ENCODE measurements at places on chromosomes 1 and 21.

- DNase-seq: peak; percentile 21
Measured at GRCh38 chr1:6235296-6235677, 477 bp downstream of the ICMT start.

DNA sequence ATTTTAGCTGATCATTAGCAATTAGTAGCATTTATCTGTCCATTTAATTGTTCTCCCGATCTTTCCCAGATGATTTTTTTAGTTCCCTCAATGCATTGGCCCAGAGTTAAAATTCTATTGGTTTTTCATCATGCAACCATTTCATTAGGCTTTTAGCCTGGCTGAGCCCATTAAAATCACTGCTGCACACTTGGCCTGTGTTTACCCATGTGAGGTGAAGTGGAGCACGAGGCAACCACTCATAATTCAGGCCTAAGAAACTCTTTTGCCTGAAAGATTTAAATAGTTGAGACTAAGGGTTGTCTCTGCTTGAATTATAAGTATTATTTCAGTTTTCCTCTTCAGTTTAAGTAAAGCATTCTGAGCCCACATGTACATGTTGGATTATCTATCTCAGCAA is 889.0 kb upstream of the ADGRL4 start:
- no peak for DNase-seq

GRCh38 chr1:215568299-215568692 is 1.2 kb downstream of the KCTD3 start:
- DNase-seq: no peak

DNA sequence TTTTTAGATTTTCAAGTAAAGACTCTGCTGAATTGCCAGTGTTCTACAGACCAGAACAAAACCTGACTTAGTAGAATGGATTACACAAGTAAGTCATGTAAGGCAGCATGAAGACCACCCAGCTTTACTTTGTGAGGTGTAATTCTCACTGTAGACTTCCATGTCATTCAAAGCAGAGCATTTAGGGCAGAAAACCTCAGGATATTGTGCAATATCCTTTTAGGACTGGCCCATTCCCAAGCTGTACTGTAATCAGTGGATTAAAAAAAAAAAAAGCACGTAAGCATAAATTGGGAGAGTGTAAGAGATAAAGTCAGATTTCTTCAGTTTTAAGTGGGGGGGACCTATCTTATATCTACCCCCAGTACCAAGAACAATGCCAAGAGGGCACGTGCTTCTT is 380.5 kb upstream of the PRMT6 start:
- no peak for DNase-seq

GRCh38 chr1:110515041-110515440 is 3.9 kb downstream of the KCNA10 start:
- no peak for DNase-seq

DNA sequence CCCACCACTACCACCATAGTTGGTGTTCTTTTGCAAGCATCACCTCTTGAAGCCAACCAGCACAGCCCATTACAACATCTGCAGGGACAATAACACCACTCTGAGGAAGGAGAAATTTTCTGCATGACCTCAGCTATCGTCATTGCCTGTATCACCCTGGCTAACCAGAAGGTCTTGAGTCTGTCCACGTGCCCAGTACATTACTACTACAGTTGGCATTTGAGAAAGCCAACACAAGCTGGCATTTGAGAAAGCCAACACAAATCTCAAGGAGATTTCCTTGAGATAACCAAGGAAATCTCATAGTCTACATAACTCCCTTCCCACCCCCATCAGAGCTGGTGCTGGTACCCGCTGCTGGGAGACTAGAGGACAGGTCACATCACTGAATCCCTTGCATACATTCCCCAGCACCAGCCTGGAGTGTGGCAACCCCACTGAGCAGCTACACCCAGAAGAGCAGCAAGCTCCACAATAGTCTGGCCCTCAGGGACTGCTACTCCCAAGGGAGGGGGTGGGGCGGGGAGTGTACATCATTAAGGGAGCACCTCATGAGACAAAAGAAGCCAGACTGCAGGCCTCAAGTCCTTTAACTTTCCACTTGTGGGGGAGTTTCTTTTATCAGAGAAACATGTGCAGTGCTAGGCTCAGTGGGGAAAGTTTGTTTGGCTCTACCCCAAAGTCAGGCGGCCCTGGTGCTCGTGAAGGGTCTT is 46.0 kb upstream of the GUCA2A start:
- no peak for DNase-seq

DNA sequence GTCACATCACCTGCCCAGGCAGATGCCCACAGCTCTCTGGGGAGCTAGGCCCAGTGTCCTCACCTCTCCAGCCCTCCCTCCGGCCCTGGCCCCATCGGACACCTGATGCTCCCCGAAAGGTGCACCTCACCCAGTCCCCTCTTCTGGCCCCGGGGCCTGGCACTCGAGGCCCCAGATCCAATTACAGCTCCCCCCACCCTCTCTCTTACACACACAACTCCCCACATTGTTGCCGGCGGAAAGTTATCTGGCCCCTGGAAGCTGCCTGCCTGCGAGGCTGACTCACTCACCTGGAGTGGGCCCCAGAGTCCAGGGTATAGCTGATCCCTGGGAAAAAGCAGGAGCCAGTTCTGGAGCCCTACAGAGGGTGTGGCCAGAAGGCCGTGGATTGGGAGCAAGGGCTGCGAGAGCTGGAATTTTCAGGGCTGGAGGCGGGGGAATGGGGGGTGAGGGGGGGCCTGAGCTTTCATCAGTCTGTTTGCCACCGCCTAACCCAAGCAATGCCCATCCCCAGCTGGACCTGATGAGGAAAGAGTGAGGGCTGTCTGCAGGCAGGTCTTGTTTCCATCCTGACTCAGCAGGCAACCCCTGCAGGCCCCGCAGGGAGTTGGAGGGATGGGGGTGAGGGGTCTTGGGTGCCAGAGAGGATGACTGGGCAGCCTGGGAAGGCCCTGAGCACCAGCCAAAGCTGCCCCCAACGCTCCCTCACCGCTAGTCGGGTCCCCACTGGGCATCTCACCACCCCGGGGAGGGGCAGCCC is 948 bp downstream of the FBXO2 start:
- no peak for DNase-seq

DNA sequence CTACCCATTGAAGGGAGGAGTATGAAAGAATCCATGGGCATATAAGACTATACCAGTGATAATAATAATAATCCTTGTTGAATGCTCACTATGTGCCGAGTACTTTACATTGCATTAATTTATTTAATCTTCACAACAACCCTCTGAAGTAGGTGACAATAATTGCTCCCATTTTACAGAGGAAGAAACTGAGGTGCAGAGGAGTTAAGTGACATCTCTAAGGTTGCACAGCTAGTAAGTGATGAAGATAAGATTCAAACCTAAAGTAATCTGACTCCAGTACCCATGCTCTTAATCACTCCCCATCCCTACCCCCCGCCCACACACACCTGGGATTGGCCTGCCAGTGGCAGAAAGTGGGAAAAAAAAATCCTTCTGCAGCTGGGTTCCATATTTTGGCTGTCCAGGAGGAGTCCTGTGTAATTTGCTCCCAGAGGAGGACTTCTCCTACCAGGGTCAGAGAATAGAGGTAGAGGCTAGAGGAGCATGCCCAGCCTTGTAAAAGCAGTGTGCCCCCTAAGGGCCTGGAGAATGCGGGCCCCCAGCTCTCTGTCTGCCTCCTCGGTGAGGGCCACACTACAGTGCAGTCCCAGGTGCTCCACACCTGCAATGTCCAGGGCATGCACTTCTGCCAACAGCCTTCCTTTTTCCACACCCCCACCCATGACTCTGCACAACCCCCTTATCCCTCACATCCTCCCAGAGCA is 57.8 kb downstream of the TMEM53 start:
- DNase-seq: no peak

- DNase-seq: no peak
Measured at GRCh38 chr1:161111527-161111926, 6.3 kb downstream of the PFDN2 start.

DNA sequence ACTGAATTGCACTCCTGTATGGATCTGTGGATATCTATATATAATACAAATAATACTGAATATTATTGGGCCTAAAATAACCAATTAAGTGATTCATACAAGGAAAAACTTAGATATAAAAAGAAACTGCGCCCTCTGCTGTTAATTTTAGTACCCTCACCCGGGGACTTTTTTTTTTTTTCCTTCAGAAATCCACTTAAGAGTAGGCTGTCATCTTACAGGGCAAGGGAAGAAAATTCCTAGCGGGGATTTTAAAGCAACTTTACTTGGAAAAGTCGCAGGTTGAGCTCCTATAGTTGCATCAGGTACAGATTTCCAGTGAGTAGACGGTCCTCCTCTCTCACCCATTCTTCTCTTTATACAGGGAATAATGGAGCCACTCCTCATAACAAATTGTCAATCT is 1.3 kb downstream of the NTNG1 start:
- DNase-seq: no peak

DNA sequence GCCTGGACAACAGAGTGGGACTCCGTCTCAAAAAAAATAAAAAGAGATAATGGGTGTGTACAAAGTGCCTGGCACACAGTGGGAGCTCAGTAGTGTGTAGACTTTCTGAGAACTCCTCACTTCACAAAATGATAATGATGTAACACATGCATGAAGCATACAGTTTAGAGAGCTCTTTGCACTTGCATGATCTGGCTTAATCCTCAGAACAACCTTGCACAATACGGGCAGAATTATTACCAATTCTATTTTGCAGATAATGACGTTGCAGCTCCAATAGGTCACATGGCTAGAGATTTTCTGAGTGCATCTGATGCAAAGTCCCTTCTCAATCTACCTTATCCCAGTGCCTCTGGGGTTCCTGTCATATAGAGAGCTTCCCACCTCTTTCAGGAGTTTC is 71.4 kb downstream of the CD247 start:
- DNase-seq: no peak

DNA sequence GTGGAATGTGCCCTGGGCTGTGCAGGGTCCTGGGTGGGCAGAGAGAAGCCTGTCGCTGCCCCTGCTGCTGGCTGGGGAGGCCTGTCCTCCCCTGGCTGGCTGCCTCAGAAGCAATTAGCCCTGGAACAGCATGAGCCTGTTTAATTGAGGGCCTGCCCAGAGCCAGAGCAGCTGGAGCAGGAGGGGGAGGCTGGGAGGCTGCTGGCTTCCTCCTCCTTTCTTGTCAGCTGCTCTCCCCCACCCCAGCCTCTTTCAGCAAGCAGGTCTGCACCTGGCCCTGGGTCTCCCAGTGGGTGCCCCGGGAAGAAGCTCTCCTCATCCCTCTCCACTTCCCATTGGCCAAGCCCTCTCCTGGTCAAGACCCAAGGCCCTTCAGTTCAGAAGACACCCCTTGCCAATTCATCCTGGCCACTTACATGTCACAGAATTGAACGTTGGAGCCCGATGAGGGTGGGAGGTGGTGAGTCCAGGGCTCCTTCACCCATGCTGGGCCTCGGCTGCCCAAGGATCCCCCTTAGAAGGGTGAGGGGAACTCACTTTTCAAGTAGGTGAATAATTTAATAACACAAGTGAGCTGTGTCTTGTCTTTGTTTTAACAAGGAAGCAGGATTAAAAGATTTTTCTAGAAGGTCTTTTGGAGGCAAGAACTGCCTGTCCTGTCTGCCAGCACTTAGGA is 13.2 kb downstream of the AMPD2 start:
- no peak for DNase-seq

- no peak for DNase-seq
Measured at GRCh38 chr1:28905921-28906666, 8.3 kb upstream of the EPB41 start.

DNA sequence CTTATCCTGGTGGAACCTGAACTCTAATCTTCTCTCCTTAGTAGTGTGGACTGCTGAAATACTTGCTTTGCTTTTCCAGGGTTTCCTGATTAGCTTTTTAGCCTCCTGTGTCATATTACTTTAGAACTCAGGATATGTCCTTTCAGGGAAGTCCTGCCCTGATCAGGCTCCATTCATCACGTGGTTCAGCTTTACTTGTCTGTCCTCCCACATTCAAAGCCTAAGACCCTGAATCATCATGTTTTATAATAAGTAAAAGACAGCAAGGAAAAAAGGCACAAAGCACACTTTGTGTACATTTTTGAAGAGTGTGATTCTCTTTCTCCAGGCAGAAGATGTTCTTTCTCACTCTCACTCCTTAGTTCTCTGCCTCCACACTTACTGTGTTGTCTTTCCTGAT is 70.6 kb downstream of the PATJ start:
- no peak for DNase-seq

DNA sequence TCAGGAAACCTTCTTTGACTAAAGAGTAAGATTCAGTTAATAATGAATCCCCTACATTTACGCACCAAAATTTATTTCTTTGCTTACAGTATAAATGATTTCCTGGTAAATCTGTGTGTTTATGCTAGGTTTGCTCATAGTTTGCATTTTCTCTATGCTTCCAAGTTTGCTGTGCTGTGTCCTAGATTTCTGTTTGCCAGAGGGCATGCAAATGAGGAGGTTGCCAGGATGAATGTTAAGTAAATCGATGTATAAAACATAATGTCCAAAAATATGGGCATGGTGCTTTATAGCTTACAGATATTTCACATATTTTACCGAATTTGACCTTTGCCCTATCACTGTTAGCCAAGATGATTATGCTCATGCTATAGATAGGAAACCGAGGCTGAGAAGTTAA is 63.8 kb downstream of the TBX19 start:
- no peak for DNase-seq

GRCh38 chr1:160222546-160222945 is 17.4 kb downstream of the PEA15 start:
- DNase-seq: no peak

DNA sequence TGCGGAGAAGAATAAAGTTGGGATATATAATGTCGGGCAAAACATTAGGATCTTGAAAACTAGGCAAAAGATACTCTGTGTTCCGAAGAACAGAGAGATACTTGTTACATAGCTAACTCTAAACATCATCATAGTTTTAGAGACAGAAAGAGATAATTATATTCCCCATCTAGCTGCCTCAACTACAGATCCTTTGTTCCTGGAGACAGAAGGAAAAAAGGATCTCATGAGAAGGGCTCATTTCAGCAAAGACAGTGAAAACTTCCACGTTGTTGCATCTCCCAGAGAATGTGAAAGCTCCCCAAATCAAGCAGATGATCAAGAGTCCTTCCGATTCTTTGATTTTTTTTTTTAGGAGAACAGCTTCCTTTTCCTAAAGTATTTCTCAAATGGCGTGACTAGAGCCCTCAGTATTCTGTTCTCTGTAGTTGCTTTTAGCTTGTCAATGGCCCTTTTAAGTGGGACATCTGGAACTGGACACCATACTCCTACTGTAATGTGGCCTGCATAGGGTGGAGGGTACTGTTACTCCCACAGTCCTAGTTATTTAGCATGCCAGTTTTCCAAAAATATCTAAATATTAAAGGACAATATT is 1048.2 kb downstream of the TTLL7 start:
- no peak for DNase-seq

- no peak for DNase-seq
Measured at GRCh38 chr21:38810034-38810825, 4.5 kb downstream of the ETS2 start.
